ENCODE measurements at places on chromosomes 12 and 14. TPM values are rescaled to one million over a fixed set of nuclear protein-coding genes. Genes with fewer than 3 reads are reported as not detected.

- no peak for DNase-seq
Measured at GRCh38 chr12:18294889-18295288, 33.6 kb downstream of the PIK3C2G start.

DNA sequence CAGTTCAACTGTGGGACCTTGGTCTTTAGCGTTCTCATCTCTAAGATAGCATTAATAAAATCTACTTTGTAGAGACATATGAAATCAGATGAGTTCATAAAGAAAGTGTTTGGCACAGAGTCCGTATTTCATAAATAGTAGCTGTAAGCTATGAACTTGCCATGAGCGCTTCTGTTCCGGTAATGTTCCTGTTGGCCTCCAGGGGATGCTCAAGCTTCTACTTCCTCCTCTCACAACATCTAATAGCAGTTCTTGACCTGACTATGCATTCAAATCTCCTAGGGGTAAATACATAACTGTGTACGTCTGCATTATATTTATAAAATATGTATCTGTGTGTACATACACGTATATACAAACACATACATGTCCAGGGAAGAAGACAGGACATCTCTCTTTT lies 288.2 kb upstream of the TMPO start:
- DNase-seq = no peak

- no peak for DNase-seq
Measured at GRCh38 chr14:91084516-91084915, 24.1 kb upstream of the RPS6KA5 start.

- DNase-seq = peak; percentile 44
Measured at GRCh38 chr12:27025116-27025515, 2.8 kb downstream of the MED21 start.

DNA sequence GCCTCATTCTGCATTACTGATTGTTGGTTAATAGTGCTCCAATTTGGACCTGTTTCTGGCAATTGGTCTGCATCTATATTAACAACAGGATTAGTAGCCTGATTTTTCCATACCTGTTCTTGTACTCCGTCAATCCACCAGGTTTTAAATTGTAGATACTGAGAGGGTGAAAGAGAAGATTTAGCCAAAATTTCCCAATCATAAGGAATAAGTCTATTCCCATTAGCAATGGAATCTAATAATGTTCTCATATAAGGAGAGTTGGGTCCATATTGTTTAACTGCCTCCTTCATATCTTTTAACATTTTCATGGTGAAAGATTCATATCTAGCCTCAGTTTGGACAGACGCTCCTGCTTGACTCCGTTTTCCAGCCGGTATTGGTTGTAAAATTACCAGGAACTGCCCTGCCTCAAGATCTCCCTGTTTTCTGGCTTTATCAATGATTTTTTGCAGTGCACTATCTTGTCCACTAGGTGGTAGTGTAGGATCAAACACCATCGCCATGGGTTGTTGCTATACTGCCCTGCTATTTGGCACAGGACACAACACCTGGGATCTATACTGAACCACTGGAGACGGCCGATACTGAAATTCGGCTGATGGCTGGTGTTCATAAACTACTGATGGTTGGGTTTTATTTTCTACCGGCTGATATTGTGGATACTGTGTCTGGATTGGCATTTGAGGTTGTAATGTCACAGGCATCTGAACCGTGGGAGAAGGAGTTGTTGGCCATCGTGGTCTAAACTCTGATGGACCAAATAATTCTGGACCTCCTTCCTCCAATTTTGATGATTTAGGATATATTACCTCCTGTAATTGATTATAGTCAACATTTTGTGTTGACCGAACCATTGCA lies 25.2 kb downstream of the DHRS4L2 start:
- DNase-seq = peak; percentile 65

DNA sequence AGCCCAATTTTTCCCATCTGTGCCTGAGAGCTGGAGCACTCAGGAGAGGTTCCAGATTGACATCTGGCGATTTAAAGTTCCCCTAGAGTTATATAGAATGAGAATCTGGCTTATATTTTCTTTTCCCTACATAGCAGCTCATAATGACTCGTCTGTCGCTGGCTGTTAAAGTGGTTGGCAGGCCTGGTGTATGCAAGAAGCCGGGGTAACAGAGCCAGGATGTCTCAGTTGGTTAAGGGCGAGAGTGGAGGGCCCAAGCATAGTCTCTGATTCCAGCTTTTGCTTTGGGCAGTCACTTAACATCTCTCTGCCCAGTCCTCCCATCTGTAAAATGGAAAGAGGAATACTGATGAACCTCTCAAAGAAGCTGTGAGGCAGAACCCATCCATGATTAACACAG lies 751.6 kb downstream of the NOVA1 start:
- DNase-seq = no peak

DNA sequence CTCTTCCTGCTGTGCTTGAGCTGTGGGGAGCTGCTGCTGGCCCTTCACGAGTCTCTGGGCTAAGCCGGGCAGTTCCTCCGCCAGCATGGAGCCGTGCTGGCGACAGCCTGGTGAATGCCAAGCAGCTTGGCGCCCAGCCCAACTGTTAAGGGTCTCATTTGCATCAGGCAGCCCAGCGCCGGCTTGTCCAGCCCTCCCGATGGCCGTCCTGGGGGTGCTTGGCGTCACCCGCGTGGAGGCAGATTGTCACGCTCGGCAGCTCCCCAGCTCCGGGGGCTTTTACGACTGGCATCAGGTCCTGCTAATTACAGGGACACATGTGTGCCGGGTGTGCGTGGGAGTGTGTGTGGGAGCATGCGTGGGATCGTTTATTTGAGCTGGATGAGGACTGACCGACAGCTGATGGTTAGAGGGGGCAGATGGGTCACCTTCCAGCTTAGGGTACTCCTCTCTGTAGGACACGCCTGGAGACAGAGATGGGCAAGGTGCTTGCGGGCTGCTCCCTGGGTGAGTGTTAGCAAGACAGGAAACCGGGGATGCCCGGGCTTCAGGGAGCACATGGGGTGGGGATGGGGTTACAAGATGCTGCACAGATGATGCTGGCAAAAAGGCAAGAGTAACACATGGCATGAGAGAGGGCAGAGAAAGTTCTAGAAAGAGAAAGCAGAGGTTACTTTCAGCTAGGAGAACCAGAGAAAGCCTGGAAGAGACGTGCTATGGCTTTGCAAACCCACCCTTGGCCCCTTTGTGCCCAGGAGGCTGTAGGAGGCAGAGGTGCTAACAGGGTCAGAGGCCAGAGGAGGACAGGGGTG lies 64.1 kb downstream of the KIF26A start:
- no peak for DNase-seq

- DNase-seq = no peak
Measured at GRCh38 chr14:58782011-58782410, 144.2 kb downstream of the DACT1 start.

DNA sequence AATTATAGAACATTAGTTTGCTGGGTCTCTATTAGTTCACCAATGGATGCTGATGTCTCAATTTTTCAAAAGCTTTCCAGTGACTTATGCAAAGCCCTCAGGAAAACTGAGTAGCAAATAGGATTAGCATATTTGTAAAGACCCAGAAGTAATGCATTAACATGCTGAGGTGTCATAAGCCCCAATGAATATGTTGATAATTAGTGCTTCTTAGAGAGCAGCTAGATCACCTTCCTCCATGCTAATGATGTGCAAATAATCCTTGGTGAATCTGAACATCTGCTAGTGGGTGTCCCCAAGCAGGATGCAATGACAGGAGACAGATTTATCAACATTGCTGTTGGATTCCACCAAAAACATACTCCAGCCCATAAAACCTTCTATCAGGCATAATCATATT lies 19.0 kb downstream of the IFNG start:
- DNase-seq = no peak

GRCh38 chr12:94732367-94732990 lies 82.1 kb upstream of the TMCC3 start:
- DNase-seq = no peak

DNA sequence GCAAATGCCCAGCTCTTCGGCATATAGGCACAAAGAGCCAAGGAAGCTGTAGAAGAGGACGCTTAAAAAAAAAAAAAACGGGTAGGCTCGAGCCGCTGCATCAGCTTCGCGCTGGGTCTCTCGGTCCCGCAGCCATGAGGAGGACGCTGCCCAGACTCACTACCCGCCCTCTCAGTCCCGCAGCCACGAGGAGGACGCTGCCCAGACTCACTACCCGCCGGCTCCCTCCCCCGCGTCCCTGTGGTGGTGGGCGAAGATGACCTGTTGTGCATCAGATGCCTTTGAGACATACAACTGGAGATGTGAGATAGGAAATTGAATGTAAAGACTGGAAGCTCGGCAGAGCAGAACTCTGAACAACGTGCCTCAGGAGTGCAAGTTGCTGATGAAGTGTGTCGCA lies 11.4 kb upstream of the SPSB2 start:
- no peak for DNase-seq

DNA sequence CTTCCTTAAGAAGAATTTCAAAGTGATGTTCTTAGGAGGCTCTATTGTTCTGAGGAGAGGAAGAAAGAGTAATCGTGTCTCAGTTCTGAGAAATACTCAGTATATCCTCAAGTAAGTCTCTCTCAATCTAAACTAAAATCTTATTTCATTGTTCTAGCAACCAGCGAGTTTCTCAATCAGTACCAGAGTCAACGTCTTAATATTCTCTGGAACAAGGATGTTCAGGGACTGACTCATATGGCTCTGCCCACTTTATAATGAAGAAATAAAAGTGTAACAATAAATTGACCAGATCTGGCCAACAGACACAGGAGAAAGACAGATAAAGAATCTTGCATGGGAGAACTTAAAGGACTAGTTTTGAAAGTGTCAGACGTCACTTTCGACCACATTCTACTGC lies 469.8 kb upstream of the FLRT2 start:
- peak; percentile 46 for DNase-seq

DNA sequence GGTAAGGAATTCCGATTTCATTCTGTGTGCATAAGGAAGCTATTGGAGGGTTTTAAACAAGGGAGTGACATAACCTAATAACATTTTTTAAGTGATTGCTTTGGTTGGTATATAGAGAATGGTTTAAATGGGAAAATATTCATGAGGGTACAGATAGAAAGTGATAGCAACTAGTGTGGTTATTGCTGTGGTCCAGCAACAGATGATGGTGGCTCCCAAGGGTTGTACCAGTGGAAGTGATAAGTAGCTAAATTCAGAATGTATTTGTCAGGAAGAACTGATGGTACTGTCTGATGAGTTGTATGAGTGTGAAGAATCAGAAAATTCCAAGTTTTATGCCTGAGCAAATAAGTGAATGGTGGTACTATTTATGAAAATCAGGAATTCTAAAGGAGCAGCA lies 2.6 kb upstream of the CNOT2 start:
- DNase-seq = no peak

DNA sequence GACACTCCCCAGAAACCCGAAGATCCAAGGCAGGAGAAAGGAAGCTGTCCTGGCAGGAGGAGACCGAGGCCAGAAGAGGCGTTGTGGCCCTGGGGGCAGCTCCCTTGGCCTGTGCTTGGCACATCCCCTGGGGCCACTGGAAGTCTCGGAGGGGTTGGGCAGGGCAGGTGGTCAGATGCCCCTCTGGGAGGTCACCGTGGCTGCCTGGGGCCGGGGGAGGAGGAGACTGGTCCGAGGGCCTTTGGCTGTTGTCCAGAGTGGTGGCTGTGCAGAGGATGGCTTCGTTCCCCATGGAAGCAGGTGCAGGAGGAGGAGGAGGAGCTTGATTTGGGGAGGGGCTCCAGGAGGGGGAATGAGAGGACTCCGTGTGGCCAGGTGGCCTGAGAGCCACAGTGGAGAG lies 3.3 kb upstream of the NUDT14 start:
- no peak for DNase-seq

- DNase-seq = no peak
Measured at GRCh38 chr12:46524778-46525177, 152.2 kb upstream of the SLC38A2 start.

DNA sequence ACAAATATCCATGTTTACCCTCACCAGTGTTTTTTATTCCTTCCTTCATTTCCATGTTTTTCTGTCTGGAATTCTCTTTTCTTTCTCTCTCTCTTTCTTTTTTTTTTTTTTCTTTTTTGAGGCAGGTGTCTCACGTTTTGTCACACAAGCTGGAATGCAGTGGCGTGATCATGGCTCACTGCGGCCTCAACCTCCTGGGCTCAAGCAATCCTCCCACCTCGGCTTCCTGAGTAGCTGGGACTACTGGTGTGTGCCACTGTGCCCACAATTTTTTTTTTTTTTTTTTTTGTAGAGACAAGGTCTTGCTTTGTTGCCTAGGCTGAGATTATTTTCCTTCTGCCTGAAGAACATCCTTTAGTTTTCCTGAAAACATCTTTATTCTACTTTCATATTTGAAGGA lies 15.0 kb upstream of the AMIGO2 start:
- peak; percentile 83 for DNase-seq

DNA sequence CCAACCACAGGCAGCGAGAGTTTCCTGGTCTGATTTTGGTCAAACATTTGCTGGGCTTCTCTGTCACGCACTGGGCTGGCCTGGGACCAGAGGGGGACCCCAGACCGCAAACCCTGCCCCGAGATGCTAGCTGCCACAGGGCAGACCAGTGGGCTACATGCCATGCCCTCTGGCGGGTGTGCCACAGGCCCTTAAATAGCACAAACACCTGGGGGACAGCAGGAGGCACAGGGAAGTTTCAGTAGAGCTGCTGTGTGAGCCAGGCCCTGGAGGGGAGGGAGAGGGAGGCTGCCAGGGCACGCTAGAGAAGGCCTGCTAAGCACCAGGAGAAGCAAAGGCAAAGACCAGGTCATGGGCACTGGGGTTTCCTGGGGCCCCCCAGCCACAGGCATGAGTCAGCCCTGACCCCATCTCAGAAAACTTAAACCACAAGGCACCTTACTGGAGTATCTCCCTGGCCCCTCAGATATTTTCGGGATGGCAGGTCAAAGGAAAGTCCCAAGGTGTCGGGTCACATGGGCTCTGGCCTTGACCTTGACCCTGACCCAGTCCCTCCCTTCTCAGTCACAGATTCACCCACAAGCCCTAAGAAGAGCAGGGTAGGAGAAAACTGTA lies 29.2 kb downstream of the ITPK1 start:
- no peak for DNase-seq

DNA sequence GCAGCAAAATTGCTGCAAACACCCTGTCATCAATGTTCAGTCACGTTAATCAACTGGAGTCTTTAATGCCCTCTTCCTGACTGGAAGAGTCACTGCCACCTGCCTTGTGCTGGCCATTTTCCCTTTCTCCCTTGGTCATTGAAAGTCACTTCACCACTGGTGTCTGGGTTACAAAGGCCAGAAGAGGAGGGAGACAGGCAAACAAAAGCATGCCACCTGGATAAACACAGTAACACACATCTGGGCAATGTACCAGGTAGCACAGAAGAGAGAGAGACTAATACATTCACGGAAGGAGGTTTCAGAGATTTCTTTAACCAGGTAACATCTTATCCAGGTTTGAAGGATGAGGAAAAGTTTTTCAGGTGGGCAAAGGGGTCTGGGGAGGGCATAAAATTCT lies 32.7 kb downstream of the GPHB5 start:
- DNase-seq = no peak

GRCh38 chr14:92898566-92899131 lies 24.3 kb upstream of the CHGA start:
- no peak for DNase-seq

GRCh38 chr12:80708975-80709328 lies 1.5 kb downstream of the MYF6 start:
- no peak for DNase-seq

GALNT6 gene
- 4.1 TPM for polyA plus RNA-seq

PRPH gene
- not detected for polyA plus RNA-seq

ACADS gene
- 1.3 TPM for polyA plus RNA-seq

UBE2N gene
- 146 TPM for polyA plus RNA-seq

GRIP1 gene
- 7.4 TPM for polyA plus RNA-seq

SLCO1B3 gene
- not detected for polyA plus RNA-seq

GNG2 gene
- polyA plus RNA-seq = 1.0 TPM

GPR65 gene
- polyA plus RNA-seq = not detected

All from mammary epithelial cell (primary cell).